Stimulated activated CD4-positive, alpha-beta T cell treated with anti-CD3 and anti-CD28 coated beads, TNF-alpha, amount 100 ng/mL, for 4 hours (primary cell): ENCODE measurements at places on chromosomes 12 and 14.

GRCh38 chr14:89288114-89288513, 128.9 kb downstream of the FOXN3 start:
- no peak for DNase-seq

- DNase-seq, result no peak
Measured at GRCh38 chr12:15526033-15526432, 203.7 kb downstream of the PTPRO start.

DNA sequence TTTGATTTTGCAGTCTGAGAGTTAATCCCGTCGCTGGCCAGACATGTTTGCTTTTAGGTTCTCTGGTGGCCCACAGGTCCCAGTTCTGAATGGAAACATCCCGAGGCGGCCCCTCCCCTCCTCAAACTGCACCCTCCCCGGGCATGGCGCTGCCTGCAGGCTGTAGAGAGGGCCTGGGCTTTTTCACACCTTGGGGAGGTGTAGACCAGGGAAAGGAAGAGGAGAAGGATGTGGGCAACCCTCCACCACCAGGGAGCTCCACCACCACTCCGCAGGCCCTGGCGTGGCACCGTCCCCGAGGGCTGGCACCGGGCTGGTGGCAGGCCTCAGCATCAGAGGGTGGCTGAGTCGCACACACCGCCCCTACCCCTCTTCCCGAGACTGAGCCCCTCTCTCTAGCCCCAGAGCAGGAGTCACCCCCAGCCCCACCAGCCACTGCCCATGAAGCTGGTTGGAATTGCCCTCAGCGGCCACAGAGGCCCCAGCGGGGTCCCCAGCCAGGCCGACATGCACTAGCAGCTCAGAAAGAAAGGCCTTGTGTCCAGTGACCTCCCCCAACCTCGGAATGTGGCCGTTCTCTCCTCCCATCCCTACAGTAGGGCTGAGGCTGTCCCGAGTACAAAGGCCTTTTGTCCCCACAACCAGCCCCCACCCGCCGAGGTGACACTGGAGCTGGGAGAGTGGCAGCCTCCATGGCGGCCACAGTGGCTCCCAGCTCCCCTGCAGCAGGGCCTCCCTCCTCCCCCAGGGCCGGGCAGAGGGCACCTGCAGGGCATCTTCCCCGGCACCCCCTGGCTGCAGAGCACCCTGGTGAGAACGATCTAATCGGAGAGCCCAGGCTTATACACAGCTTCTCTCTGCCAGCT, 23.5 kb upstream of the INF2 start:
- no peak for DNase-seq

GRCh38 chr14:75648066-75648838, 12.4 kb downstream of the ERG28 start:
- DNase-seq, result no peak

- no peak for DNase-seq
Measured at GRCh38 chr12:56884421-56884820, 49.8 kb downstream of the SDR9C7 start.

DNA sequence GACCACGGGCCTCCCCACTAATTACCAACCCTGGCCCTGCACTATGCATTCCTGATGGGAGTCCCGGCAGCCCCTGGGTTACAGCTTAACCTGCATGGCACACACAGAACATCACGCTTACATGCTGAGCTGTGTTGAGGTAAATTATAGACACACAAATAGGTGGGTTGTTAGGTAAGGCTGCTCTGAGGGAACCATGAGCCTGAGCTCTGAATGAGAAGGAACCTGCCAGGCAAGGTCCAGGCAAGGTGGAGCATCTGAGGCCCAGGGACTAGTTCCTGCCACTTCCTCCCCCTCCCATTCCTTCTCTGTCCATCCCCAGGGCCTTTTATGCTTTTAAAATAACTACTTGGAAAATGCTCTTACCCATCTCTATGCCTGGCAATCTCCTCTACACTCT, 82.7 kb upstream of the ESRRB start:
- DNase-seq, result no peak

DNA sequence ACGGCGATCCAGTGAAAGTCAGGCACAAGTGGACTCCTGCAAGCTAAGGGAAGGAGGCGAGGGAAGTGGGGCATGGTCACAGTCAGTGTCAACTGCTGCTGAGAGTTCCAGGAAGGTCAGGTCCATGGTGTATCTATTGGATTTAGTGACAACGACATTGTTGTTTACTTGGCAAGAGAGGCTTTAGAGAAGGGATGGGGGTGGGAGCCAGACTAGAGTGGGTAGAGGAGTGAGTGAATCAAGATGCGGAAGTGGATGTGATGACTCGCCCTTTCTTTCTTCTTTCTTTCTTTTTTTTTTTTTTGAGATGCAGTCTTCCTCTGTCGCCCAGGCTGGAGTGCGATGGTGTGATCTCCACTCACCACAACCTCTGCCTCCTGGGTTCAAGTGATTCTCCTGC, 12.5 kb downstream of the P2RX7 start:
- DNase-seq, result no peak

GRCh38 chr12:22573181-22573580, 28.8 kb upstream of the C2CD5 start:
- DNase-seq, result no peak

DNA sequence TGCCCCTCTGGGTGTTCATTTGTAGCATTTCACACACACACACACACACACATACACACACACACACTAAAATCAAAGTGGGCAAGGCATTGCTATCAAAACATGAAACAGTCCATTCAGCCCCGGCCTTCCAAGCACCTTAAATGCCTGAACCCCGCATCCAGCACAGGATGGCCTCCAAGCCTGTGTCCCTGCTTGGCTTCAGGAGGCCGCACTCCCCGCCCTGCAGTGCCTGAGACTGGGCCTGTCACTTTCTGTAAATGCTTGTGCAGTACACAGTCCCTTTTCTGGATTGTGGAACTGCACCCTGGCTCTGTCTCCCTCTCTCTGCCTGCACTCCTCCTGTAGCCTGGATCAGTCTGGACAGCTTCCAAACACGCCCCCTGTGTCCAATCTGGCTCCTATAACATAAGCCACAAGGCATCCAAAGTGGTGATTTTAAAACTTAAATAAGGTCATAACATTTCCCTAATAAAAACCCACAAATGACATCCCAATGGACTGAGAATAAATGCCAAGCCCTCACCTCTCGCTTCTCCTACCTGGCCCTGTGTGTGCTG, 972.2 kb upstream of the TMEM132C start:
- DNase-seq, result no peak

DNA sequence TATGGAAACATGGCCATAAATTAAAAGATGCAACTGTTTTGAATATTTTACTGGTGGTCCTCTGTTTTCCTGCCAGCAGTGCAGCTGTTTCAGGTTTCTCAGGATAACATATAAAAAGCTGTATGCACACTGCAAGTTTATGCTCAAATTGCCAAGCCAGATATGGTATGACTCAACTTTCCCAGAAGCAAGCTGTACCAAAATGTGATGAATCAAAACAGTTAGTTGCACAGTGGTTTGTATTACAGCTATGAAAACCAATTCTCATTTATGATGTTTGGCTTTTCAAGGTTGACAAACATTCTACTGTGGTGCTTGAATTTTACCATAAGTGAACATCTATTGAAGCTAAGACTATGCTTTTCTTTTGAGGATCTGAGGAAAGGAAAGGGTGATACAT, 15.5 kb downstream of the TRMT5 start:
- no peak for DNase-seq

DNA sequence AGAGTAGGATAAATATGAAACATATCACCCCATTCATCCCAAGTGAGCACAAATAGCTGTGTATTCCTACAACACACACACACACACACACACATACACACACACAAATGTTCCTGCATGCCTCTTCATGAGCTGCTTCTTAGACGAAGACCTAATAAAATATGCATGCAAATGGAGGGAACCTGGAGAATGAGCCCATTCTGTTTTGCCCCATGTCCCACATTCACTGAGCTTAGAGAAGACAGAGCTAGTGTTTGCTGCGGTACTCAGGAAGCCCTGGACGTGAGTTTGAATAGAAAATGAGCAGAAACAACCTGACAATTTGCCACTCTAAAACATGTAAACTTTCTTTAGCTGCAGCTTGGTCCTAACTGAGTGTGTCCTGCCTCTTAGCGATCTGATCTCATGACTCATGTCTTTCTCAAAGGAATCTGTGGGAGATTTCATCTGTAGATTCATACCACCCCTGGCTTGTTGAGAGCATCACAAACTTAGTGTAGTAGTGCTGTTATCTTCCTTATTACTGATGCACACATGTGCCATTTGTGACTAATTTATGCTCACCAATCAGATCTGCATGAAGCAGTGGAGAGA, 86.8 kb downstream of the ITPR2 start:
- DNase-seq, result no peak

DNA sequence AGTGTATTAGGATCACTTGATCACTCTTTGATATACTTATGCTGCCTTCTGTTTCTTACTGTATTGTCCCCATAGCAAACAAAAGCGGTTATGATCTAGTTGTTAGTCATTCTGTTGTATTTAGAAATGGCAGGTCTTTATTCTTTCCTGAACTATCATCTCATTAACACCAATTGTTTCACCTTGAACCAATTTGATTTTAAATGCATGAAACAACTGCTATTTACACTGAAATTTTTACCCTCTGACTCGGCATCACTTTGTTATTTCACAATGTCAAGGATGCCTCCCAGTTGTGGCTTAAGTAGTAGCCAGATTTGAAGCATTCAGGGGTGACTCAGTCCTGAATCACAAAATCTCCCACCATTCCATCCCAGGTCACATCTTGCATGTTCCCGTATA, 303.5 kb downstream of the EGLN3 start:
- DNase-seq, result no peak

DNA sequence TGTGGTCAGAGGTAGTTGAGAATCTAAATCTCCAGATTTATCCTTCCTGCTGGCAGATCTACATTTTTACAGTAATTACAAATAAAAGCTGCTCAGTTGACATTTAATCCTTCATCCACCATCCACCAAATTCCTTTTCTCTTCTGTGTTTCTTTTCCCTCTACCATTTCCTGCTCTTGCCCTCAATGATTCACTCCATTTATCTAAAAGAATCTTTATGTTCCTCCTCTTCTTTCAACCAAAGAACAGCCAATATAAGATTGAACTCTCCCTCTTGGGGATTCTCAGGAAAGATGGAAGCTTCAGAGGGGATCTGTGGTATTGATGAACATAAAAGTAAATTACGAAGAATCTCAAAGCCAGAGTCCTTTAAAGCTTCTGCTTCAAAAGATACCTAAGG, 4.4 kb downstream of the MAP4K5 start:
- DNase-seq, result no peak

GRCh38 chr12:107027636-107028053, 40.7 kb upstream of the MTERF2 start:
- DNase-seq, result no peak
